Left ventricle myocardium inferior (tissue), 1 donor: ENCODE measurements at places on chromosomes 2 and 18. TPM values are rescaled to one million over a fixed set of nuclear protein-coding genes. Genes with fewer than 3 reads are reported as not detected.

The NOSTRIN gene
- total RNA-seq: 14.7 TPM

The STARD6 gene
- total RNA-seq: not detected

DNA sequence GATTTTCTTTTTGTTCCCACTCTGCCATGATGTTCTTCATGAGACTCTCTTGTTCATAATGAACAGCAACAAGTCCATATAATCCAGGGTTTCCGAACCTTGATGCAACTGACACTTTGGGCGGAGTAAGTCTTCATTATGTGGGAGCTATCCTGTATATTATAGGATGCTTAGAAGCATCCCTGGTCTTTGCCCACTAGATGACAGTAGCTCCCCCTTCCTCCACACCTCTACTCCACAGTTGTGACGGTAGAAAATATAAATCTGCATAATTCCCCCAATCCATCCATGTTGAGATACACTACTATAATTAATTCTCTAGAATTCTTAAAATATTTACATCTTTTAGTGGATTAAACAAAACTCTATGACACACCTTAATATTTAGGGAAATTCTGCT, 482.2 kb upstream of the CELF4 start:
- no peaks in the 10 kb centered on the region for H3K27me3 ChIP-seq
- no peak overlapping the region for H3K4me3 ChIP-seq
- H3K36me3 ChIP-seq: no peaks in the 10 kb centered on the region
- H3K27ac ChIP-seq: no peak overlapping the region

GRCh38 chr2:224099861-224100643, 61.0 kb upstream of the SERPINE2 start:
- no peak for DNase-seq
- H3K36me3 ChIP-seq: no peaks in the 10 kb centered on the region
- H3K4me1 ChIP-seq: peaks cover 21% of the 10 kb centered on the region
- no peak overlapping the region for H3K4me3 ChIP-seq
- no peaks in the 10 kb centered on the region for H3K27me3 ChIP-seq

DNA sequence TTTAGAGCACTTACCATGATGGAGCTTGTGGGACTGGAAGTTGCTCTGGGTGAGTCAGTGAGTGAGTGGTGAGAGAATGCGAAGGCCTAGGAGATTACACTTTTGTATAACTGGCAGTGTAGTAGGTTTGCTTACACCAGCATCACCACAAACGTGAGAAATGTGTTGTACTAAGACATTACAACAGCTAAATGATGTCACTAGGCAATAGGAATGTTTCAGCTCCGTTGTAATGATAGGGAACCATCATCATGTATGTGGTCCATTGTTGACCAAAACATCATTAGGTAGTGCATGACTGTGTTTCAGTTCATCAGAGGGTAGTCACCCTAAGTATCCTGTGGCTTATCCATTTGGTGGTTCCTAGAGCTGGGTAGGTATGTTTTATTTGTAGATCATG, 11.9 kb downstream of the ZNF407 start:
- peaks cover 23% of the 10 kb centered on the region for H3K4me1 ChIP-seq
- no peak for DNase-seq
- H3K27me3 ChIP-seq: no peaks in the 10 kb centered on the region

The FBLN7 gene
- total RNA-seq: 0.60 TPM

The NEURL3 gene
- not detected for total RNA-seq

DNA sequence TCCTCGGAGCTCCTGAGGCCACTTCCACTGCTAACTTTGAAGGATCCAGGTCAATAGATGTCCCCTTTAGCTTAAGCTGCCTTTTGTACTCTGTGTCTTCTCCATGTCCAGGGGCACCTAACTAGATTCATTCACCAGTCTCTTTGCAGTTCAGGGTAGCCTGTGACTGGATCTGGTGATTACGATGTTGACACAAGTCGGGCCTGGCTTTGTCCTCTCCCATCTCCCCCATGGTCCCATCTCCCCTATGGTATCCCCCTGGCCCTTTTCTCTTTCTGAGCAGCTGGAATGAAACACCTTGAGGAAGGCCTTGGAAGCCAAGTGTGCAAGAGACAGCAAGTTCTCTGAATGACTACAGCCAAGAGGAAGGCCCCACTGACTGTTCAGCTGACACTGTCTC, 417.9 kb upstream of the SMIM21 start:
- H3K36me3 ChIP-seq: no peaks in the 10 kb centered on the region
- H3K4me3 ChIP-seq: no peak overlapping the region

DNA sequence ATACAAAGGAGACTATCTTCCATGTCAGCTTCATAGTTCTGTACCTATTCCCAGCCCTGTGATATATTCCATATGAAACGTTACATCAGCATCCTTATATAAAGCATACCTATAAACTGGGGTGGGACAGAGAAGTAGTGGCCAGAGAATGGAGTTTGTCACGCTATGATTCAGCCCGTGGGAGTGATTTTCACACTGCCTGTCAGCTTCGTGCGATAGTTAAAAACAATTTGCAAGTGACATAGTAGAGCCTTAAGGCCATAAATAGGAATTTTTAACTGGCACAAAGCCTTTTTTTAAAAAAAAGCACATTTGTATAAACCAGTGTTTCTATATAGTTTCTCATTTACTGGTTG, 30.2 kb downstream of the PKP4 start:
- H3K4me1 ChIP-seq: peaks cover 68% of the 10 kb centered on the region
- H3K27ac ChIP-seq: peak overlapping the region; percentile 17
- H3K36me3 ChIP-seq: no peaks in the 10 kb centered on the region
- no peak overlapping the region for H3K4me3 ChIP-seq
- H3K27me3 ChIP-seq: no peaks in the 10 kb centered on the region

DNA sequence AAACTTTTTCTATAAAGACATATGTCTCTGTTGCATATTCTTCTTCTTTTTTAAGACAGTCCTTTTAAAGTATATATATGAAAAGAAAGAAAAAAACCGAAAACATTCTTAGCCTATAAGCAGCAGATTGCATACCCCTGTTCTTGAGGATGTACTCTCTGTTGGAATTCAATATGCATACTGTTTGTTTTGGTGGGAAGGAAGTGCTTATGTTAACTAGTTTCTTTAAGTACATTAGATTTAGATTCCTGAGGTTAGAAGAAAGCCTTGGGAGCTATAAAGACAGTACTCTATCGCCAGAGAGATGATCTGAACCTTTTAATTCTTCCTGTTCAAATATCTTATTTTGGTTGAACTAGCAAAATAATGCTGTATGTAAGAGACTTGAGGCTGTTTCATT, 46.8 kb upstream of the TBR1 start:
- H3K27ac ChIP-seq: no peak overlapping the region
- no peak overlapping the region for H3K4me3 ChIP-seq
- no peak for DNase-seq
- no peaks in the 10 kb centered on the region for H3K27me3 ChIP-seq
- peaks cover 34% of the 10 kb centered on the region for H3K36me3 ChIP-seq
